ENCODE measurements at places on chromosomes 7 and 10. TPM values are rescaled to one million over a fixed set of nuclear protein-coding genes. Genes with fewer than 3 reads are reported as not detected.

PNLIPRP1 gene
- not detected for total RNA-seq

GRCh38 chr7:147556317-147556716 is 1034.2 kb upstream of the C7orf33 start:
- no peak overlapping the region for H3K4me3 ChIP-seq
- DNase-seq = no peak
- H3K27me3 ChIP-seq = no peaks in the 10 kb centered on the region
- H3K4me1 ChIP-seq = no peaks in the 10 kb centered on the region
- no peak overlapping the region for H3K27ac ChIP-seq

GRCh38 chr7:102098986-102099385 is 187.7 kb upstream of the SH2B2 start:
- DNase-seq = no peak
- H3K36me3 ChIP-seq = peaks cover 2% of the 10 kb centered on the region
- H3K4me3 ChIP-seq = no peak overlapping the region
- H3K27me3 ChIP-seq = no peaks in the 10 kb centered on the region
- H3K27ac ChIP-seq = no peak overlapping the region

FKBP14 gene
- total RNA-seq = 7.0 TPM

LFNG gene
- 21.0 TPM for total RNA-seq

DNA sequence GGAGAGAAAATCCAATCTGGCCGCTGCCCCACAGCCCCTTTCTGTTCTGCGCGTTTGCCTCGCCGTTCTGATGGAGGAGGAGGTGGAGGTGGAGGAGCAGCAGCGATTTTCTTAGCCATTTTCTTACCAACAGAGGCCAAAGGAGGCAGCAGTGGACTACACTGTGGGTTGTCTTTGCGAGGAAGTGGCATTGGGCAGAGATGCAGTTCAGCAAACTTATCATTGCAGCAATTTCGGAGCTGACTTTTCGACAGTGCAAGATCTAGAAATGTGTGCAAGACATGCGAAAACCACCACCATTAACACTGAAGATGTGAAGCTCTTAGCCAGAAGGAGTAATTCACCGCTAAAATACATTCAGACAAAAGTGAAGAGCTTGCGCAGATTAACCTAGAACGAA is 1.9 kb upstream of the ARL4A start:
- H3K4me1 ChIP-seq = peaks cover 24% of the 10 kb centered on the region
- H3K27me3 ChIP-seq = no peaks in the 10 kb centered on the region
- peak; percentile 19 for DNase-seq
- H3K36me3 ChIP-seq = peaks cover 7% of the 10 kb centered on the region

RARRES2 gene
- not detected for total RNA-seq

GRCh38 chr10:121974019-121974534 is 940 bp downstream of the NSMCE4A start:
- H3K4me3 ChIP-seq = peak overlapping the region; percentile 88
- H3K27ac ChIP-seq = peak overlapping the region; percentile 51
- H3K27me3 ChIP-seq = no peaks in the 10 kb centered on the region
- H3K36me3 ChIP-seq = peaks cover 36% of the 10 kb centered on the region
- DNase-seq = no peak

COMMD3 gene
- total RNA-seq = 53.5 TPM

- no peaks in the 10 kb centered on the region for H3K36me3 ChIP-seq
- no peaks in the 10 kb centered on the region for H3K27me3 ChIP-seq
- H3K4me1 ChIP-seq = no peaks in the 10 kb centered on the region
- DNase-seq = no peak
Observed at GRCh38 chr10:121700416-121700815, 102.2 kb upstream of the FGFR2 start.

DNA sequence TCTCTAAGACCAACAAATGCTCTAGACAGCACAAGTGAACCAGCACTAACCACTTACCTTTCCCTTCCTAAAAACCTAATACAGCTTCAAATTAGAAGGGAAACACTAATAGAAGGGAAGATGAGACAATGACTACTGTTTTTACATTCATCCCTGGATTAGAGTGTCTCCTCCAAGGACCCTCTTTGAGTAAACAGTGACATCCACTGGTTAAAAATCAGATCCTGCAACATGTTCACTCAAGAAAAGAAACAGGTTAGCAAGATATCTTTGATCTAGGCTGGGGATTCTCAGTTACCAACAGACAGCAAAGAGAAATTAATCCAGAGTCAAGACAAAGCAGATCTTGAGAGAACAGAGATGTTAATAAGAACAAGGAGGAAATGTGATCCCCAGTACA is 177.7 kb upstream of the GHITM start:
- no peak for DNase-seq
- H3K4me3 ChIP-seq = no peak overlapping the region
- no peaks in the 10 kb centered on the region for H3K4me1 ChIP-seq
- no peak overlapping the region for H3K27ac ChIP-seq
- H3K27me3 ChIP-seq = peaks cover 3% of the 10 kb centered on the region
- no peaks in the 10 kb centered on the region for H3K36me3 ChIP-seq

NEUROG3 gene
- total RNA-seq = 0.21 TPM

DNA sequence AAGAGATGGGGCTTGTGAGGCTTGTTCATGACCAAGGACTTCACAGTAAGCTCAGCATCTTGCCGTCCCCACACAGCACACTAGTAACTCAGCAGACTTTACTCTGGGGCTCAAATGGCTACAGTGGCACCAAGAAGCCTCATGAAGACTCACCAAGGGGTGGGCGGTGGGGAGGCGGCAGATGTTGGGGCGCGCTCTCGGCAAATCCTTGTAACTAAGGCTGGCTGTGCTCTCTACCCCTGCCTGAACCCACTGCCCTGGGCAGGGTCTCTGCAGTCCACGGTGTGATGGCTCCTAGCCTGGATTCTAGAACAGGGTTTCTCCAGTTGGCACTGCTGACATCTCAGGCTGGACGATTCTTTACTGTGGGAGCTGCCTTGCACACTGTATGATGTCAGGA is 12.4 kb upstream of the SMARCD3 start:
- no peak overlapping the region for H3K27ac ChIP-seq
- H3K4me1 ChIP-seq = no peaks in the 10 kb centered on the region
- no peaks in the 10 kb centered on the region for H3K27me3 ChIP-seq
- no peak overlapping the region for H3K4me3 ChIP-seq
- H3K36me3 ChIP-seq = no peaks in the 10 kb centered on the region

DNA sequence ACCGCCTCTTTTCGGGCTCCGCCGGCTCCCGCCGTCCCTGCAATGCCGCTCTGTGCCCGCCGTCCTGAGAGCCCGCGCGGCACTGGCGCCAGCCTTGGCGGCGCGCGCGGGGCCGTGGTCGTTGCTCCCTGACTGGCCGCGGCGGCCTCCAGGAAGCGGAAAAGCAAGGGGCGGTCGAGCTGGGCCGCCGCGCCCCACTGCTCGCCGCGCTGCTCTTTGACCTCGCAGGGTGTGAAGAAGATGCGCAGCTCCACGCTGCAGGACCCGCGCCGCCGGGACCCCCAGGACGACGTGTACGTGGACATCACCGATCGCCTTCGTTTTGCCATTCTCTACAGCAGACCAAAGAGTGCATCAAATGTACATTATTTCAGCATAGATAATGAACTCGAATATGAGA is at the start of gene CDC14C:
Gene CDC14C, plus strand, starts transcription at position 115 of the 400 bp plus-strand sequence. Its CDS starts 126 bp downstream, at position 241.
- H3K4me1 ChIP-seq = no peaks in the 10 kb centered on the region
- no peak for DNase-seq
- no peaks in the 10 kb centered on the region for H3K36me3 ChIP-seq
- no peaks in the 10 kb centered on the region for H3K27me3 ChIP-seq
- no peak within 1 kb of the TSS for H3K4me3 ChIP-seq
- no peak within 1 kb of the TSS for H3K27ac ChIP-seq

NRAP gene
- not detected for total RNA-seq

- H3K4me1 ChIP-seq = no peaks in the 10 kb centered on the region
- peaks cover 33% of the 10 kb centered on the region for H3K27me3 ChIP-seq
- H3K36me3 ChIP-seq = no peaks in the 10 kb centered on the region
- DNase-seq = no peak
- no peak overlapping the region for H3K27ac ChIP-seq
- H3K4me3 ChIP-seq = no peak overlapping the region
Observed at GRCh38 chr10:97080051-97080776, 105.5 kb downstream of the SLIT1 start.

DNA sequence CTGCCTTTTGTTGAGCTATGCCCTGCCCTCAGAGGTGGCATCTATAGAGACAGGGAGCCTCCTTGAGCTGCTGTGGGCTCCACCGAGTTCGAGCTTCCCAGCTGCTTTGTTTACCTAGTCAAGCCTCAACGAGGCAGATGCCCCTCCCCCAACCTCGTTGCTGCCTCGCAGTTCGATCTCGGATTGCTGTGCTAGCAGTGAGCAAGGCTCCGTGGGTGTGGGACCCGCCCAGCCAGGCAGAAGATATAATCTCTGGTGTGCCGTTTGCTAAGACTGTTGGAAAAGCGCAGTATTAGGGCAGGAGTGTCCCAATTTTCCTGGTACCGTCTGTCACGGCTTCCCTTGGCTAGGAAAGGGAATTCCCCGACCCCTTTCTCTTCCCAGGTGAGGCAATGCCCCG is 88.4 kb upstream of the CDK6 start:
- H3K4me1 ChIP-seq = no peaks in the 10 kb centered on the region
- H3K36me3 ChIP-seq = no peaks in the 10 kb centered on the region
- no peak for DNase-seq
- H3K27ac ChIP-seq = no peak overlapping the region
- H3K4me3 ChIP-seq = no peak overlapping the region

PCGF6 gene
- 18.6 TPM for total RNA-seq

PRTFDC1 gene
- 2.8 TPM for total RNA-seq

HERC4 gene
- 39.9 TPM for total RNA-seq

PAX4 gene
- total RNA-seq = not detected

SLC13A1 gene
- total RNA-seq = not detected

DNA sequence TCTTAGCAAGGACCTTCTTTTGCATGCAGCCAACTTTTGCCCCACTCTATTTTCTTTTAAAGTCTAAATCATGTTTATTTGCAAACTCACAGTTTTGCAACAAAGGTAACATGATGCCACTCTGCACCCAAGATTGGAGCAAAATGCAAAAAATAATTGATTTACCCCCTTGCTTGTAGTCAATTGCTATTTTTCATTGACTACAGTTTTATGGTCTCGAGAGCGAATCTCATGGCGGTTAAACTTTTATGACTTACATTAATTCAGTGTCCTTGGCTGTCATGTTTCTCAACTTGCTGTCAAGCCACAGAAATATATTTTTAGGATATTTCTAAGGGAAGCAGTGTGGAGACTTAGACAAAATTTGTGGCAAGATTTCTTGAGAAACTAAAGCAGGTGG is 110.0 kb upstream of the JCAD start:
- no peak overlapping the region for H3K27ac ChIP-seq
- H3K4me1 ChIP-seq = no peaks in the 10 kb centered on the region
- no peak overlapping the region for H3K4me3 ChIP-seq
- no peaks in the 10 kb centered on the region for H3K36me3 ChIP-seq

DNA sequence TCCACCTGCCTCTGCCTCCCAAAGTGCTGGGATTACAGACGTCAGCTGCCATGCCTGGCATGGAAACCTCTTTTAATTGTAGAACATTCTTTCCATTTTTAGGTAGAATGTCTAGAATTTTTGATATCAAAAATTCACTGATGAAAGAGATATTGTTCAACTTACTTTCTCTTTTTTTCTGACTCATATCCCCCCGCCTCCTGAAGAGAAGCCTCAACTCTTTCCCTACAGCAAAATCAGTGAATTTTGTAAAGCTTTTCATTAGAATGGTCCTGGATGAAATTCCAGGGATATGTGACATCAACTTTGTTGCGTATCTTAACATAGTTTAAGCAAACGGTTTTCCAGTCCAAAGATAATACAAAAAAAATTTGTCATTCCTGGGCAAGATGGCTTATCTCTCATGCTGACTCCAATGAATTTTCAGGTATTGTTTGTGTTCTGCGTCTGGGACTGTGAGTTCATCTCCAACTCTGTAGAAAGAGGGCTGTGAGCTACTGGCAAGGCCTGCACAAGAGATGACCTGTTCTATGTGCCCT is 256.8 kb downstream of the BMPER start:
- DNase-seq = no peak
- H3K4me3 ChIP-seq = no peak overlapping the region
- no peak overlapping the region for H3K27ac ChIP-seq

GNGT1 gene
- not detected for total RNA-seq

GRCh38 chr10:75462865-75463264 is 31.4 kb downstream of the LRMDA start:
- DNase-seq = no peak
- no peaks in the 10 kb centered on the region for H3K36me3 ChIP-seq
- no peaks in the 10 kb centered on the region for H3K4me1 ChIP-seq
- no peak overlapping the region for H3K27ac ChIP-seq
- H3K27me3 ChIP-seq = no peaks in the 10 kb centered on the region

GRCh38 chr10:110566472-110567200 is 859 bp upstream of the SMC3 start:
- peaks cover 14% of the 10 kb centered on the region for H3K36me3 ChIP-seq
- H3K4me3 ChIP-seq = peak overlapping the region; percentile 95
- peaks cover 7% of the 10 kb centered on the region for H3K27me3 ChIP-seq
- H3K4me1 ChIP-seq = peaks cover 32% of the 10 kb centered on the region

- H3K36me3 ChIP-seq = peaks cover 3% of the 10 kb centered on the region
- no peak overlapping the region for H3K27ac ChIP-seq
- no peaks in the 10 kb centered on the region for H3K27me3 ChIP-seq
- H3K4me3 ChIP-seq = no peak overlapping the region
Observed at GRCh38 chr7:29921404-29922010, 68.1 kb downstream of the SCRN1 start.

DNA sequence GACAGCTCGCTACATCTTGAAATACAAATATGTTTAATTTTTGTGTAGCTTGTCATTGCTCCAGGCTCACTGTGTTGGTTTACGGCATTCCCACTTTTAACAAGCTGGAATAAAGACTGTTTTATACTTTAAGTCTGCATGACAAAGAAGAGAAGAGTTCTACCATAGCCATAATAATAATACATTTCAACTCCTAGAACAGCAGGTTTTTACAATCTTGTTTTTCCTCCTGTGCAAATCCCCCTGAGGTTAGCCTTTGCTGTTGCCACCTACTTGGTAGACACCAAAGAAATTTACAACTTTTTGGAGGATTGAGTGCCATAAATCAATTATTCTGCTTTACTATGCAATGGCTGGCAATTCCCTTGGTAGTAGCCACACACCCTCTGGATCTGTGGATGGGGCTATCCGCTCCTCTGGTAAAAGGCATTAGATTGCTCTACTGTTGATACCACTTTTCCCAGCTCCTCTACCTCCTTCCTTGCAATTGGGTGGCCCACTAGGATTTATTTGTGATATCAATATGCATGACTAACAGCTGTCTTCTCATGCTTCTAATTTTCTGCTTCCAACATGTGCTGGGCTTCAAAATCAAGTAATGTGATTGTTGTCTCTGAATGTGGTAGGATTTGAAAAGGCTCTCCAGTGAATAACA is 60.2 kb downstream of the SFMBT2 start:
- H3K27ac ChIP-seq = no peak overlapping the region
- H3K4me3 ChIP-seq = no peak overlapping the region
- DNase-seq = no peak
- H3K27me3 ChIP-seq = no peaks in the 10 kb centered on the region
